ENCODE measurements at places on chromosomes 6 and 20.

GRCh38 chr20:57647933-57648785 lies 27.9 kb upstream of the ZBP1 start:
- DNase-seq = no peak

GRCh38 chr6:56708810-56709597 lies 66.3 kb upstream of the DST start:
- no peak for DNase-seq

- DNase-seq = no peak
Measured at GRCh38 chr20:25087186-25087929, 5.4 kb upstream of the VSX1 start.

DNA sequence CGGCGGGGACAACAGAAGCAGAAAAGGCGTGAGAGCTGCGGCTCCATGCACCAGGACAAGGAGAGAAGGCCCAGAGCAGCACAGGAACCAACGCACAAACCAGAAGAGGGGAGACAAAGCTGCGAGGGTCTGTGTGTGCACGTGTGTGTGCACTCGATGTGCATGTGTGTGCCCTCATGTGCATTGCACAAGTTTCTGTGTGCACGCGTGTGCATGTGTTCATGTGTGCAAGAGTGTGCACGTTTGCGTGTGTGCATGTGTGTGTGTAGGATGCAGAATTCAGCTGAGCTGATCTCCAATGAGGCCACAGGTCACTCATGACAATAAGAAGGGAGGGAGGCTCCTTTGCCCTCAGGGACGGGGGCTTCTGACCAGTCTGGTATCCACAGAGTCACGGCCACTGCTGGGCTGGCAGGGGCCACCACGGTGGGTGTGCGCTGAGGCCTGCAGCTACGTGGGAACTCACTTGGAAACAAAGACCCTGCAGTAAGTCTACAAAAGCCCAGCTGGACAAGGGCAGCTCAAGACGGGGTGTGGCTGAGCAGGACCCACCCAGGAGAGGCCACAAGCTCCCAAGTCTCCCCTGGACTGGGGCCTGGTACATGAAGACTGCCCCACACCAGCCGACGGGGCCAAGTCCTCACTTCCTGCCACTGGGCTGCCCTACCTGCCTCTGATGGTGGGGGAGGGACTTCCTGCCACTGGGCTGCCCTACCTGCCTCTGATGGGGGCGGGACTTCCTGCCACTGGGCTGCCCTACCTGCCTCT lies 48.1 kb upstream of the CHRNA4 start:
- no peak for DNase-seq

DNA sequence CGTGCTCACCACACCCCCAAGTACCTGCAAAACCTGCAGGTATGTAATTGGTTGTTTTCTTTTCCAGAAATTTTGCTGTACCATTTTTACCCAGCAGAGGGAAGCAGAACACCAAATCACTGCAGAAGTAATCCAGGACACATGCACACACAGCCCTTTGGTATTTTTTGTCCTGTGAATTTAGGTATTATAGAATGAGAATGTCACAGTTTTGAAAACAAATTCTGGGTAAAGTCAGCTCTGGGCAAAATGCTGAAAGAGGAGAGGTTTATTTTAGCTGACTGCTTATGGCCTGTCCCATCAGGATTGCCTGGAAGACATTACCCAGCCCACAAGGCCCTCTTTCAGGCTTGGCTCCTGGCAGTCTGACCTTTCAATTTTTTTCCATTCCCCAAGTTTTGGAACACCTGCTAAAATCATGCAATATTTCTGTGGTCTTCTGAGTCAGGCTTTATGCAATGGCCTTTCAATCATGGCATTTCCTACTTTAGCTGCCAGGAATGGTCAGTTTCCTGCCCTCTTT lies 3.5 kb upstream of the EFHC1 start:
- no peak for DNase-seq

DNA sequence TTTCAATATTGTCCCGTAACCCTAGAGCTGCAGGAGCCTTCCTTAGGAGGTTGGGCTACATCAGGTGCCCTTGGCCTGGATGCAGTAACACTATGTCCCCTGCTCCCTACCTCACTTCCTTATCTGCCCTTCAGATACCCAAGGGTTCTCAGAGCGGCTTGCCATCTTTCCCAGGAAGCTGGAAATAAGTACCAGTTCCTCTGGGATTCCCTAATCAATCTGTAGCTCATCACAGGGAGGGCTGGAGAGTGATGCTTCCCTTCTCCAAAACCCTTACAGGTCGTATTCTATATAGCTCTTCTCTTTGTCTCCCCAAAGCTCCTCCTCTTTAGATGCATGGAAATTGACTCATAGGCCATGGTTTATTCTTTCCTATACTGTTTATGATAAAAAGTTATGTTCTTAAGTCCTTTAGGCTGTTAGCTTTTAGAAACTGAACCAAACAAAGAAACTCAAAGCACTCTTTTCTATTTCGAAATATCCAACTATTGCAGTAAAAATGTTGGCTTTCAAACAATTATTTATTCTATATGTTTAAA lies 4.2 kb downstream of the MYCT1 start:
- DNase-seq = no peak

DNA sequence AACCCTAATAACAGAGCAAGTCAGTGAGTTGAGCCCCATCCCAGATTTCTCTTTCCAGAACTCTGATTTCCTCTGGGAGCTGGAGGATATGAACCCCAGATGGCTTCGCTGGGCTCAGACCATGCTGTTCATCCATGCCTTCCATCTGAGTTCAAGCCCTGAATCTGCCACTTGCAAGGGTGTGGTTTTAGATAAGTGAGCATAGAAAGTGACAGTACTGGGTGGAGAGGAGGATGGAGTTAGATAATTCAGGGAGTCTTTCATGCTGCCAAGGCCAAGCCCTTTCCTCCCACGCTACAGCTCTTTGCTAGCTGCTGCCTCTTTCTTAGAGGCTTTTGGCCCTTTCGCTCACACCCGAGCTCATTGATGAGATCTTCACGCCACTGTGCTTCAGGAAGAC lies 57.2 kb upstream of the MAFB start:
- no peak for DNase-seq

GRCh38 chr6:144106206-144106605 lies 10.8 kb upstream of the SF3B5 start:
- DNase-seq = no peak

- no peak for DNase-seq
Measured at GRCh38 chr6:147132889-147133288, 71.3 kb upstream of the STXBP5 start.

GRCh38 chr20:3710703-3711483 lies 1.5 kb downstream of the SIGLEC1 start:
- peak; percentile 88 for DNase-seq
